Hematopoietic multipotent progenitor cell treated with erythropoietin and hydrocortisone succinate and interleukin-3 and kit ligand, for 17 days (in vitro differentiated cells): ENCODE measurements at places on chromosomes 2 and 18.

DNA sequence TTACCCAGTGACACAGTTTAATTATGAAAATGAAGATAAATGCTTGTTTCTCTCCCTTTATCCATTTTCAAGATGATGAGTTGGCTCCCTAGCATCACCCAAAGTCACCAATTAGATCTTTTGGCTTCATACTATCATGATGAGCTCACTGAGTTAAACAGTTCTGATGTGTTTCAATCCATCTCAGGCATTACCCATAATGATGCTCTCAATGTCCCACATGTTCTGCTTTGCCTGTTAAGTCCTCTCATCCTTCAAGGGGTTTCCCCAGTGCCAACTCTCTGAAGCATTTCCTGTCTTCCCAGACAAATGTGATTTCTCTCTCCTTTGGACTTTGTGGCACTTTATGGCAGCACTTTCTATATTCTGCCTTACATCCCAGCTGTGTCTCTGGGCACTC is 92.6 kb downstream of the EPB41L3 start:
- DNase-seq = no peak

DNA sequence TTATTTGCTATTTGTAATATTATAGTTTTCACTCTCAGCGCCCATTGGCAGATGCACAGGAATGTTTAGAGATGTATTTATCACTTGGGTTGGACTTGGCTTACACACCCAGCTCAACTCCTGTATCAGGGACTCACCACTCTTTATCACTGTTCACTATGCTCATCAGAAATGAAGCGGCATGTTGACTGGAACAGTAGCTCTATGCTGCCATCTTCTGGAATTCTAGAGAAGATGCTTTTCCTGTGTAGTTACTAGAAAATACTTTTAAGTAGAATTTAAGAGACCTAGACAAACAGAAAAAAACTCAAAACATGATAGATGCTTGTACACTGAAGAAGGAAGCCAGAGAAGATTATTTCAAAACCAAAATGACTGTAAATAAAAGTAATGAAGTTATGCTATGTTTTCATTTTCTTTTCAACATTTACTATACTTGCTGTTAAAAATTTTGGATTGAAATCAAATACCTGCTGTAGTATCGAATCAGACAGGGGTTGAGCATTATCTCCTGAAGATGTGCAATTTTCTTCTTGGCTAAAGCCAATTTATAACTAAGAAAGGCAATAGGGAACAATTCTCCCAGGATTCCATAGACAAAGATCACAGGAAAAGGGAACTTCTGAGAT is 47.4 kb upstream of the NXPH2 start:
- DNase-seq = peak; percentile 52

DNA sequence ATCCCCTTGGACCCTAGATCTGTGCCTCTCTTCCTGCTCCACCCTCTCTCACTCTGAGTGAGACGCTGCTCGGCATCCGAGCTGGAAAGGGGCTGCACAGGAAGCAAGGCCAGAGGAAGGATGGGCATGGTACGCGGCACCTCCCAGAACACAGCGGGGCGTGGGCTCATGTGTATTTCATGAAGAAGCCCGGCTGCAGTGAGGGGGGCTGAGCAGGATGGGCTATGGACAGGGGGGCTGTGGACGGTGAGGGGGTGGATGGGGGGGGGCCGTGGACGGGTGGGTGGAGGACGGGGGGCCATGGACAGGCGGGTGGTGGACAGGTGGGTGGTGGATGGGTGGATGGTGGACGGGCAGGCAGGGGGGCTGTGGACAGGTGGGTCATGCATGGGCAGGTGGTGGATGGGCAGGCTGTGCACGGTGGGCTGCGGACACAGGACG is 28.5 kb downstream of the SLC66A2 start:
- no peak for DNase-seq

- DNase-seq = no peak
Measured at GRCh38 chr18:79108549-79109215, 39.5 kb downstream of the ATP9B start.

- DNase-seq = no peak
Measured at GRCh38 chr18:48077291-48077690, 146.8 kb upstream of the SMAD2 start.

DNA sequence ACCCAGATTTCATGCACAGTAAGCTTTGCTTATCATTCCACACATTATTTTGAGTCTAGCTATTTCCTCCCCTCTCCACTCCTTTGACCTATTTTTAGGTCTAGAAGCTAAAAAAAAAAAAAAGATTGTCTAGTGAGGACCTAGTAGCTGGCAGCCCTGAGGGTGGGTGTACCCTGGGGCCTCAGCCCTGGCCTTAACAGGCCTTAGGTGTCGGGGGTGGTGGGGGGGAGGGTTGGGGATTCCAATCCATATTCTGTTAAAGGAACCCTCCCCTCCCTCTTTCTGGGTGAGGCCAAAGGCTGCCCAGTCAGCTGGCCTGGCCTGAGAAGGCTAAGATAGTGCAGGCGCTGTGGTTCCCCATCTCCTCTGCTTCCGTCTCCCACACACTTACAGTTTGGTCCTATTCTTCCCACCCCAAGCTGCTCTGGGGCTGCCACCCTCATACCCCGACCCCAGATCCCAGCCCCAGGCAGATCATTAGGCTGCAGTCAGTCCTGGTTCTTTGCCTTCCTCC is 65.5 kb upstream of the HK2 start:
- no peak for DNase-seq
